Activated naive CD4-positive, alpha-beta T cell (primary cell): ENCODE measurements at places on chromosomes 16 and 17.
A peak's percentile ranks its signal among the peaks of the same experiment; 100 is the strongest.

DNA sequence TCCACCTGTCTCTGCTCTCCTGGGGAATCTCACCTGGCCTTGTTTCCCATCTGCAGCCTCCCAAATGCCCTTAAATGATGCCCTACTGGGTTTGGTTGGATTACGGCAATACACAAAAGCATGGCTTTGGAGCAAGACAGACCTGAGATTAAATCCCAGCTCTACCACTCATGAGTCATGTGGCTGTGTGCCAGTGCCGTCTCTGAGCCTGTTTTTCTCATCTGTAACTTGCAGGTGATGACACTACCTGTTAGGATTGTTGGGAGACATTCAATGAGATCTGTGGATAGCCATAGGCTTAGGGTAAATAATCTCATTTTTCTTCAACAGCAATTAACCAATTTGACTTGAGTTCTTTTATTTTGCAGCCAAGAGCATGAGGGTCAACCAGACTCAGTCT is 240.3 kb downstream of the MAF start:
- DNase-seq = no peak

DNA sequence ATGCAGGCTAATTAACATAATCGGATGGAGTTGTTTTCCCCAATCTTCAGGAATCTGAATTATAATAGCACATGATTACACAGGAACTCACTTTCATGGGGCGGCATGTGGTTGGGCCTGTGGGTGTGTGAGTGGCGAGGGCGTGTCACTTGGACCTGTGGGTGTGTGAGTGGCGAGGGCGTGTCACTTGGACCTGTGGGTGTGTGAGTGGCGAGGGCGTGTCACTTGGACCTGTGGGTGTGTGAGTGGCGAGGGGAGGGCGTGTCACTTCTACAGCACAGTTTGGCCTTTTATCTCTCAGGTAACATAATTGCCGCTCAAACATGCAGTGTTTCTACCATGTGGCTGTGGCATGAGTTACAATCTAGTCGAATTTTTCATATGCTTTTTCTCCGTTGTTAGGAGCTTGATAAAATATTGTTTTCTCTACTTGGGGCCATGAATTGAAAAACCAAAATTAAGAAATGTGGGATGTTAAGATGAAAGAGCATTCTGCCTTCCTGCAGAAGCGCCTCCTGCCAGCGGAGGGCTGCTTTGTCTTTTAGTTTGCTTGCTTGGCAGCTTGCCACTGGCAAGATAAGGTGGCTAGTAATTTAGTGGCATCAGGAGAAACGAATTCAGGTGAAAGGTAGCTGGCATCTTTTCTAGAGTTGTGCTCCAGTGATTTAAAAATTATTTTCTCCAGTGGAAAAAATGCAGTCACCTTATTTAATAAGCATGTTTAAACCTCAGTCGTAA is 36.2 kb downstream of the USP10 start:
- DNase-seq = no peak

DNA sequence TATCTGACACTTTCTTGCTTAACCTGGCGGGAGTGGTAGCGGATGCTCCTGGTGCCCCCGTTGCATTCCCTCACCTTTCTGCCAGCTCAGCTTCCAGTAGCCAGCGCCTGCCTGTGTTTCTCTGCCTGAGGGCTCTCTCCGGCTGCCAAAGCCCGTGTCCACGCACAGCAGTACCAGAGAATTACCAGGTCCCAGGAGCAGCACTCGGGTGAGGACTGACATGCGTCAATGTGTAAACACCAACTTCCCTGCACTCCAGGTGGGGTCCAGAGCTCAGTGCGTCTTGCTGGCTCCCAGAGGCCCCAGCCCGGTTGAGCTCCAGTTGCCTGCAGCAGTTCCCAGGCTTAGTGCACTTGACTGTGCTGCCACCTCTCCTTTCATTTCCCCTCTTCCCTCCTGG is 54.8 kb downstream of the CDH13 start:
- no peak for DNase-seq

GRCh38 chr16:28181515-28181914 is 30.2 kb downstream of the XPO6 start:
- DNase-seq = no peak

DNA sequence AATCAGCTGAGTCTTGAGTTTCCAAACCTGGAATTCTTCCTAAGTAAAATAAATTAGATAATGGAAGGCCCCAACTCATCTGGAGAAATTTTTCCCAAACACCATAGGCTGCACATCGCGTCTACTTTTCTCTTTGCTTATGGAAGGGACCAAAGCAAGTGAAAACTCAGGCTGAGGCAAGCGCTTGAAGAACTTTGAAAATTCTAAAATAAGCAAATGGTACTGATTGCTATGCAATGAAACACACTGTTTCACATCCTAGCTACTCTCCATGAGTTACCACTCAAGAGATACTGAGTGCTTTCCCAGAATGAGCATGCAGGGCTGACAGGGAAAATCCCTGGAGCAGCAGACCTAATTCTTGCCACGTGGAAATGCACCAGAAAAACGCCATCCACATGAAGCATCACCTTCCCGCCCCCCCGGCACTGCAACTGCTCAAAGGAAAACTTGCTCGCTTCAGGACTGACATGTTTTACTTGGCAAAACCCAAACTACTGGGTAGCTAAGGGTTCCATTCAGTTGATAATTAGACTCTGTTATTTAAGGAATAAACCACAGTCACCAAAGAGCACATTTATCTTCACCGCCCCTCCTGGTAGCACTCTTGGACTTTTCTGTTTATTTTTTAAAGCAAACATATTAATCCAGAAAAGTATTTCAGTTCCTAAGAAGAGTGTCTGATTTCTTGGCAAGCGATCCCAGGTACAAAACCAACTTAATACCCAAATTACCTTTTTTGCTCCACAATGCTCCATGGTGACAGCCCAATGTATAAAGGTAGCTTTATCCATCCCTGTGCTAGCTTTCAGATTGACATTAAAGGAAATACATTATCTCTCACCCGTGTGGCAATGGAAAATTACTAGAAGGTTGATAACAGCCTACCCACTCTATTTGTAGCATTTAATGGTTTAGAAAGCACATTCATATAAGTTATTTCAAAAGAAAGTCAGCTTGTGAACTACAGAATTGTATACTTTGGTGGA is 62.5 kb downstream of the WDR59 start:
- no peak for DNase-seq

DNA sequence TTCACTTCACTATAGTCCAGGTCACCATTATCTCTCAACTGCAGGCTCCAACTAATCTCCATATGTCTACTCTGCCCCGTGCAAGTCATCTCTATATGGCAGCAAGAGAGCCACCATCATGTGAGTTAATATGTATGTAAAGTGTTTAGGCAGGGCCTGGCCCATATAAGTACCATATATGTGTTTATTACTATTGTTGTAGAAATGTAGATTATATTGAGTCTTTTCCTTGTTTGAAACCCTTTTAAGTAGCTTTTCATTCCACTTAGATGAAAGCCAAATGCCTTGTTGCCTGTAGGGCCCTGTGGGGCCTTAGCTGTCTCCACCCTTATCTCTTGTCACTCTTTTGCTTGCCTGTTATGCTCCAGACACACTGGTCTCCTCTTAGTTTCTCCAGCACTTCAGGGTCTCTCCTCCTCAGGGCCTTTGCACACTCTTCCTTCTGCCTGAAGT is 164.0 kb downstream of the PHKB start:
- DNase-seq = no peak

DNA sequence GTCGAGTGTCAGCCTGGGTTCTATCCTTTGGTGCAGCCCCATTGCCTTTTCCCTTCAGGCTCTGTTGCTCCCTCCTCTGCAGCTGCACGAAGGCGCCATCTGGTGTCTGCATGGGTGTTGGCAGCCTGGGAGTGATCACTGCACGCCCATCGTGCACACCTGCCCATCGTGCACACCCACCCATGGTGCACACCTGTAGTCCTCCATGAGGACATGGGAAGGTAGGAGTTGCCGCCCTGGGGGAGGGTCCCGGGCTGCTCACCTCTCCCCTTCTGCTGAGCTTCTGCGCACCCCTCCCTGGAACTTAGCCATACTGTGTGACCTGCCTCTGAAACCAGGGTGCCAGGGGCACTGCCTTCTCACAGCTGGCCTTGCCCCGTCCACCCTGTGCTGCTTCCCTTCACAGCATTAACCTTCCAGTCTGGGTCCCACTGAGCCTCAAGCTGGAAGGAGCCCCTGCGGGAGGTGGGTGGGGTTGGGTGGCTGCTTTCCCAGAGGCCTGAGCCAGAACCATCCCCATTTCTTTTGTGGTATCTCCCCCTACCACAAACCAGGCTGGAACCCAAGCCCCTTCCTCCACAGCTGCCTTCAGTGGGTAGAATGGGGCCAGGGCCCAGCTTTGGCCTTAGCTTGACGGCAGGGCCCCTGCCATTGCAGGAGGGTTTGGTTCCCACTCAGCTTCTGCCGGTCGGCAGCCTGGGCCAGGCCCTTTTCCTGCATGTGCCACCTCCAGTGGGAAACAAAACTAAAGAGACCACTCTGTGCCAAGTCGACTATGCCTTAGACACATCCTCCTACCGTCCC is 2.9 kb downstream of the CTRL start:
- DNase-seq = peak; percentile 59

DNA sequence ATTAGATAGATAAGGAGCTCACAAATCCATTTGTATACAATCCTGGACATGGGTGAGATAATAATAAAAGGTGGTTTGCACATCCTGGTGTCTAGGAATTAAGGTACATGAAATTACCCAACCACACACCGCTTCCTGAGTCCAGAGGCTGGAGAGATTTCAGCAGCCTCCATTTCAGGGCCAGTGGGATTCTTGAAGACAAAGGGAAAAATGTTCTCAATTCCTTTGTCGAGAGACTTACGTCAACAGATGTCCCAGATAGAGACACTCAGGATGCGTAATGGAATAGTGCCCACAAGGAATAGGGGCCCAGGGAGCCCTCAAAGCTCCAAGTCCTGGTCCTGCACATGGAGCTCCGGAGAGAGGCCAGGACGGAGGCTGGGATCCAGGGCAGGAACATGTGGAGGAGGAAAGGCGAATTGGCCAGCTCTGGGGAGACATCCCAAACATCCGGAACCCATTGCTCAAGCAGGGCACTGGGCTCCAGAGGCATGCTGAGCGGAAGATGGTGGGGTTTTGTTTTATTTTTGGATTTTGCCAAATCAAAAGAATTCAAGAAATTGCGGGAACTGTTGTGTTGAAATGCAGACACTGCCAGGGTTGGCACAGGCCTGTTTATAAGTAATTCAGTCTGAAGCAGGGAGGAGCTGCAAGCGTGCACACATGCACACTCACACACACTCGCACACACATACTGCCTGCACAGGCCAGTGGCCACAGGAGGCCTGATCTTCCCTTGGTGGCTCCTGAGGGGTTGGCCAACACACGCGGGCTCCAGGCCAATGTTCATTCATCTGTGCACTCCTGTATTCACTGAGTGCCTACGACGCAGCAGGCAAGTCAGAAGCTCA is 97.2 kb downstream of the NOG start:
- DNase-seq = no peak

DNA sequence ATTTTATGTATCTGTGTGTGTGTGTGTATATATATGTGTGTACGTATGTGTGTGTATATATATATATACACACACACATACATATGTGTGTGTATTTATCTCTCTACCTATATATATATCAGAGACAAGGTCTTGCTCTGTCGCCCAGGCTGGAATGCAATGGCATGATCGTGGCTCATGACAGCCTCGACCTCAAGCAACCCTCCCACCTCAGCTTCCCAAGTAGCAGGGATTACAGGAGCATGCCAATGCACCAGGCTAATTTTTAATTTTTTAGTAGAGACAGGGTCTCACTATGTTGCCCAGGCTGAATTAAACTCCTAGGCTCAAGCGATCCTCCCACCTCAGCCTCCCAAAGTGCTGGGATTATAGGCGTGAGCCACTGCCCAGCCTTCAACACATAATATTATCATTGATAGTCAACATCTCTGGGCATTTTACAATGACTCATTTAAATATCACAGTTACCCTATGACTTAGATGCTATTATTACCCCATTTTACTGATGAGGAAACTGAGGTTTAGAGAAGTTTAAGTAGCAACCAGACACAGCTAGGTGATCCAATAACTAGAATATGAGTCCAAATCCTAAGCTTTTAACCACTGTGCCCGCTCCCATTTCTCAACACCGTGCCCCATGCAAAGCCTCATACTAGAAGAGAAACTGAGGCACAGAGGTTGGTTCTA is 24.3 kb downstream of the G6PC3 start:
- no peak for DNase-seq

DNA sequence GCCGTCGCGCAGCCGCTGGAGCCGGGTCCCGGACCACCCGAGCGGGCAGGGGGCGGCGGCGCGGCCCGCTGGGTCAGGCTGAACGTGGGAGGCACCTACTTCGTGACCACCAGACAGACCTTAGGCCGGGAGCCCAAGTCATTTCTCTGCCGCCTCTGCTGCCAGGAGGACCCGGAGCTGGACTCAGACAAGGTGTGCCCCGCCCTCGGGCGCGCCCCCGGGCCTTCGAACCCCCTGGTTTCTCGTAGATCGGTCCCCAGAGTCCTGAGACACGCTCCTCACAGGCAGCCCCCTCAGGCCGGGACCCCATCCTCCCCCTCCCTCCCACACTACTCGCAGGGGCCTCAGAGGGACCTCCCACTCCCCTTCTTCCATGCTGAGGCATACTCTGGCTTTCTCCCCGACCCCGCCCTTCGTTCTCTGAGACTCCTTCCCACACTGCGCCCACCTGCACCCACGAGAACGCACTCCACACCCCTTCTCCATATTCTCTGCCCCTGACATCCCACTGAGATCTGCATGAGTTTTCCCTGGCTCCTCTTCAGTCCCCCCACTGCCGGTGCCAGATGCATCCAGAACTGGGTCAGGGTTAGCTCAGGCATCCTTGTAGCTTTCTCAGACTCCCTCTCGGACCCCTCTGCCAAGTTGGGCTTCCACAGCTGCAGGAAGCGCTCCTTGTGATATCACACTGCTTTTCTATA is 523 bp downstream of the KCTD2 start:
- DNase-seq = no peak

GRCh38 chr17:72150632-72151460 is 30.0 kb downstream of the SOX9 start:
- DNase-seq = no peak

DNA sequence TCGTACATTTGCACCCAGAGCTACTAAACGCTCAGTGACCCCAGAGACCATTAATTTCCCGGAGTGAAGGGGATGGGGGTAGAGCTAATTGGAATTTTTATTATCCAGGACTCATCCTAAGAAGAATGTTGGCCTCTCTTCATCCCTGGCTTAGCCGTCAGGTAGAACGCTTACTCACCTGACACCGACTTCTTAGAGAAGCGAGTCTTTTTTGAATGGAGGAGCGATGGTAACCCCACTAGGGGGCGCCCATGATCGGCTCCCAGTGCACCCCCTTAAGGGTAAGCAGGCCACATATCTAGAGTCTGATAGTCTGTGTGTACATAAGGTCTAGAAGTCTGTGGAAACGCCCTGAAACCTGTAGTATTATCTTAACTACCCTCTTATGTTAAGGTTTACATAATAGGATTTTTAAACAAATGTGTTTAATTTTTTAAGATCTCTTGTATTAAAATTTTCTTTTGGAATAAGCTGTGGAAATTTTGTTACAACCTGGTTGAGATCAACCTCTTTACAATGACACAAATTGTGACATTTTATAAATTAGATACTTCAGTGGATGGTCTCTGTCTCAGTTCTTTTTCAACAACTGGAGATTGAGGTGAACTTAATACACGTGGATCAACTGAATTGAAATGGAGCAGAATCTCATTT is 229.8 kb downstream of the CPPED1 start:
- DNase-seq = peak; percentile 30
